Hepatic stellate cell (primary cell): ENCODE measurements at places on chromosomes 11 and 22.
A peak's percentile ranks its signal among the peaks of the same experiment; 100 is the strongest.

- DNase-seq: no peak
These were observed 729.4 kb downstream of the OPCML start for GRCh38 chr11:132802947-132803346.

DNA sequence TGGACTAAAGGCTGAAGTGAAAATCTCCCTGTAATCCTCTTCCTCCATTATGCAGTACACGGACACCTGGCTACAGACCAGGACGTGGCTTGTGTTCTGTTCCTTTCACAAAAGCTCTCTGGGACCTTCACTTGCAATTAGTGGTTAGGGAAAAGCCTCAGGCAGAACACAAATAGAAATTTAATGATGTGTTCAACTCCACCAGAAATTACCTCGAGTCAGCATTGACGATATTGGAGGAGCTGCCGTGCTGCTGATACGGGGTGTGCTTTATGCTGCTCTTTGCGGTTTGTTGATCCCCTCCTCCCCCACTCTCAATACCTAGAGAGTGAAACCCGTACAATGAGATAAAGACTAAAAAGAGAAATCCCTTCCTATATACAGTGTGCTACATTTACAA lies 48.9 kb downstream of the POLD3 start:
- DNase-seq: no peak

- no peak for DNase-seq
These were observed 1.9 kb downstream of the CHADL start for GRCh38 chr22:41238570-41239442.

DNA sequence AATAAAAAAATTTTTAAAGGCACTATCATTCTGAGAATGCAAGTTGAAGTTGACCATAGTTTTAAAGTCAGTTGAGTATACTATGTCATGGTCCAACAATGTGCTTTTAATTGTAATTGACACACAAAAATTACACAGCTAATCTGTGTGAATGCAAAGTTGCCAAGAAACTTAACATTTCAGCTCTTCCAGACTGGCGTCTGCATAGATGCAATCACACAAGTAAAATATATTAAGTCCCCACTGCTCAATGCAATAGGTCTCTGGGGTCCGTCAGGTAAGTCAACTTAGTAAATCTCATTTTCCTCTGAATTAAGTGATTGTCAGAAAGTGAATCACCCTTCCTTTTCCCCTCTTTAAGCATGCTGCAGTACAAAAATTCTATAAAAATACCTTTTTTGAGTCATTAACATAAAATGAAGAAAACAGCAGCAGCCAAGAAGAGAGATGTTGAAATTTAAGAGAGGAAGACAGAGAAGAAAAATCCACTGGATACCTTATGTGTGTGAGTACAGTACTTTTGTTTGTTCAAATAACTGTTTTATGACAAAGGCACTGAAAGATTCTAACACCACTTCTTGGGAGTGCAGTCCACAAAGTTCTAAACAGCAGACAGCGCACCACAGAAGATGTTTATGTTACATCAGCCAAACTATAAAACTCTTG lies 5.1 kb downstream of the FZD4 start:
- DNase-seq: no peak

DNA sequence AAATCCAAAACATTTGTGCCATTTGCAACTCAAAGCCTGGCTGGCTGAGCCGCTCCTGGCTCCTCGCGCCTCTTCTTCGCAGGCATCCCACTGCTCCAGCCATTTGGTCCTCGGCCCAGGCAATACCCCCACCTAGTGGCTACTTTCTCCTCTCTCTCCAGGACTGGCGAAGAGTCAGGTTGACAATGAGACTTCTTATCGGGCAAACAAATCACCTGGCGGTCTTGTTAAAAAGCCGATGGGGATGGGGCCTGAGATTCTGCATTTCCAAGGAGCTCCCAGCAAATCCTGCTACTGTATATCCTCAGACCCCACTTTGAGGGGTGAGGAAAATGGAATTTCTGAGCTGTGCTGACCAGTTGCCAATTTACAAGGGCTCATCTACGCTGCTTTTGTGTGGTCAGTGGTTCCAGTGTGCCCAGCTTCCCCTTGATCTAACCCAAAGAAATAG lies 89.0 kb downstream of the ISX start:
- DNase-seq: peak; percentile 63

- no peak for DNase-seq
These were observed 30.0 kb downstream of the LINC01488 start for GRCh38 chr11:69511358-69512055.

GRCh38 chr22:37636186-37636948 lies 3.1 kb upstream of the SH3BP1 start:
- peak; percentile 81 for DNase-seq

- DNase-seq: no peak
These were observed 19.5 kb downstream of the ADAMTS8 start for GRCh38 chr11:130408901-130409300.

- DNase-seq: no peak
These were observed 53.0 kb downstream of the DNAJC24 start for GRCh38 chr11:31422703-31423102.

GRCh38 chr22:37281195-37281594 lies 1.1 kb upstream of the CYTH4 start:
- no peak for DNase-seq

DNA sequence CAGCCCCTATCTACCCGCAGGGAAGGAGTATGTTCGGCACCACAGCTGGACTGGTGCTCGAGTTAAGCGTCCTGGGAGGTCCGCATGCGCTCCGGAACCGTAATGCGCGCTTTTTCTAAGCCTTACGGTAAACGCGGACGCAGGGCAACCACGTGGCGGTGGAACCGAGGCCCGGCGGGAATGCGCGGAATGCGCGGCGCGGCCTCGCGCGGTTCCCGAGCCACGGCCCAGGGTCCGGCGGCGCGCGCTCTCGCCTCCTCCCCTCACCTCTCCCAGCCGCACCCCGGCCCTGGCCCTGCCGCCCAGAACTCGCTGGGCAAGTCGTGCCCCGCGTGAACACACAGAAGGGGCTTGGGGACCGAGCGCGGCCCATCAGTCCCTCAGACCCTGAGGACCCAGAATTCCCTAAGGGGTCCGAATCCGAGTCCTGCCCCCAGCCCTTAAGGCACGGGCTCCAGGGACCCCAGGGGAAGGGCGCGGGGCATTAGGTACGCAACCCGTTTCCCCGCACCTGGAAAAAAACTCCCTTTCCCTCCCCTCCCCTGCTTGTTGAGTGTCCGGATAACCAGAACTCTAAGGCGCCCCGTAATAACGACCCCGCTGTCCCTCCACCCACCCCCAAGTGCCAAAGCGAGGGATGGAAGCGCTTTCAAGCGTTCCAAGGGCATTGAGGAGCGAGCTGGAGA lies 4.3 kb upstream of the CCND1 start:
- peak; percentile 90 for DNase-seq

DNA sequence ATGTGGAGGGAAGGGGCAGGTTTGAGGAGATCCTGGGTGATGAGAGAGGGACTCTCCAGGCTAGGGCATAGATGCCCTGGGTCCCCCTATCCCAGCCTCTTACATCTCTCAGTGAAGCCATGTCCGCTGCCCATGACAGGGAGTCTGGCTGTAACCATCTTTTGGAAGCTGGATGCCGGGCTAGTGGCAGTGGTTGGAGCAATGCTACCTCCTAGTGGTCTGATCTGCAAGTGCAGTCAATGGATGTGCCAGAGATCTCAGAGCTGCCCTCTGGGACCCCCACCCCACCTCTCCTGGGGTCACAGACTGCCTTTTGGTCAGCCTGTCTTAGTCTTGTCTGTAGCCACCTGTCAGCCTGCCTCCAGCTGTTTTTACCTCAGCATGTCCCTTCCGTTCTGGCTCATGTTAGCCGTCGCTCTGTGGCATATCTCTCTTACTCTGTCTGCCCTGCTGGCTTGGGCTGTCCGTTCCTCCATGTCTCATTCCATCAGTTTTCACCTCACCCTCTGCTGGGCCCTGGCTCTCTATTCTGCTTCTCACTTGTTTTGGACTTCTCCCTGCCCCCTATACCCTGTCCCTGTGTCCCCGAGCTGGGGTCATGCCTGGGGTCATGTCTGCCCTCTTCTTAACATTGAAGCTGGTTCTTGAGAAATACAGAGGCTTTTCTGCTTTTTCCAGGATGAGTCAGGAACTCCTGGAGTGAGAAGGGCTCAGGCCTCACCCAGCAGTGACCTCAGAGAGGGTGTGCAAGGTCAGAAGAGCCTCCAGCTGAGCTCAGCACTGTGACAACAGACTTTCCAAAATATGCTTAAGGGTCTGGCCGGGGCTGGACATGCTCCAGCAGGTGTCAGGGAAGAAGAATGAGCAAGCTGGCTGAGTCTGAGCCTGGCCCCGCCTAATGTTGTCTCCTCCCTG lies 52.0 kb upstream of the THY1 start:
- DNase-seq: peak; percentile 77

DNA sequence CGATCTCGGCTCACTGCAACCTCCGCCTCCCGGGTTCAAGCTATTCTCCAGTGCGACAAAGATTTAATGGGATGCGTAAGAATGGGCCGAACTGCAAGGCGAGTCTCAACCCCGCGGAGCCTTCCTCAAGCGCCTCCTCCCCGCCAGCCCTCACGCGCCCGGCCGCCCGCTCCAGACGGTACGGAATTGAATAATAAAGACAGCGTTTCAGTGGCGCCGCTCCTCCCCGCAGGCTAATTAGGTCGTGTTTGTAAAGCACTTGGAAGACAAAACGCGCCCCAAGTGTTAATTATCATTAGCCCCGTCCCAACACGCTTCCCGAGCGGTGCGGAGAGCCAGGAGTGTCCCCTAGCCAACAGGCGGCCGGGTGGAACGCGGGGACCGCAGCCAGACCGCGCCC lies 192.0 kb downstream of the BUD13 start:
- no peak for DNase-seq

DNA sequence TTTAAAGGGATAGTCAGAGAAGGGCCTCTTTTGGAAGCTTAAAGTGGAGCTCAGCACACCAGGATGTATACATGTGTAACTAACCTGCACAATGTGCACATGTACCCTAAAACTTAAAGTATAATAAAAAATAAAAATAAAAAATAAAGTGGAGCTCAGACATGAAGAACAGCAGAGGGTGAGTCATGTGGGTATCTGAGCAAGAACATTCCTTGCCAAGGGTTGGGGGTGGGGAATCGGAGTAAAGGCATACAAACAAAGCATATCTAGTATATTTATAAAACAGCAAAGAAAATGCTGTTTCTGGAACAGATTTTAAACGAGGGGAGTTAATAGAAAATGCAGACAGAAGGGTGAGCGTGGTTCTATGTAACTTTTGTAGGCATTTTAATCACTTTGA lies 562.6 kb upstream of the ANO3 start:
- no peak for DNase-seq

DNA sequence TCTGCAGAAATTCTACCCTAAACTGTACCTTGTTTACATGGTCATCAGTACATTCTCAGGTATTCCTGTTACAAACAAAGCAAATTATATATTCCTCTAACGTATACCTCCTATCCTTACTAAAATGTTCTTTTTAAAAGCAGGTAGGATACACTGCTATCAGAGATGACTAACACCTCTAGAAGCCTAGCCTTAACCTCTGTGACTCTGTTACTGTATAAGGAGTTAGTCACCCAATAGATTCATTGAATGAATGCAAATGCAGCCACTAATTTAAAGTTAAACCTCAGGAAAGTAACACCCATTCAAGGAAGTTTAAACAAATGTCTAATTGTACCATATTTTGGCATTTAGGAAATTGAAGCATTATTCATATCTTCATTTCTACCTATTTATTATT lies 82.2 kb downstream of the FCHSD2 start:
- DNase-seq: no peak

DNA sequence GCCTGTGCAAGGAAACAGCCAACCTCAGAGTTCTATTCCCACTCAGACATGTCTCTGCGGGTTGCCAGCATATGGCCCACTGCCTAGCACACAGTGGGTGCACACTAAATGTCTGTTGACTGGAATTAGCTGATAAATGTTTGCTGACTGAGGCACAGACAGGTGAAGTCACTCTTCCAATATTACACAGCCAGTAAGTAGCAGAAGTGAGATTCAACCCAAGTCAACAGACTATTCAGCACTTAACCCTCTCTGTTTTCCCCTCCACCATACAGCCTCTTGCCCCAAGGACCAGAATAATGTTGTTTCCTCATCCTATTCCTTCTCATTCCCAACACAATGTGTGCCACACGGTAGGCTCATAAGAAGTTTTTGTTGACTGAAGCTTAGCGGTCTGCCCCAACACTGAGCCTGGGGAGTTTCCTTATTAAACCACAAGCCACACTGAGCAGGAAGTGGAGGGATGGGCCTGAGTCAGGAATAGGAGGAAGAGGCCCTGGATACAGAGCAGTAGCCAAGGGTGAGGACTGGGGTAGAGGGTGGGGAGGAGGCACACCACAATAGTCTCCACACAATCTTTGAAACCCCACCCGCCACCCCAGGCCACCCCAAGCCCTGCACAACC lies 15.7 kb upstream of the IL10RA start:
- DNase-seq: no peak

- DNase-seq: no peak
These were observed 94.8 kb upstream of the RTL6 start for GRCh38 chr22:44592824-44593148.

DNA sequence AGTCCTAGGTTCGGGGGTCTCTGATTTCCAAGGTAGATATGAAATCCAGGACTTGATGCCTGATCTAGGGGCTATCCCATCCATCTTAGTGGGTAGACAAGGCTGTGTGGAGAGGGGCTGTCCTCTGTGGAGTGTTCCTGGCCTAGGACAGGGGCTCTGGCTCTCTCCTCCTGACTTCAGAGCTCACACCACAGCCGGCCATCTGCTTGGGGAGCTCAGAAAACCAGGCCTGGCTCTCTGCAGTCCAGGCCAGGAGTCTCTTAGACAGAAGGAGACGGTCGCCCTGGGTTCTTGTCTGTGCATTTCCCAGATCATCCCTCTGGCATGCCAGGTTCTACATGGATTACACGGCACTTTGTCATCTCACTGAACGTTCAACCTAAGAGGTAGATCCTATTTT lies 17.9 kb downstream of the TUB start:
- DNase-seq: no peak

DNA sequence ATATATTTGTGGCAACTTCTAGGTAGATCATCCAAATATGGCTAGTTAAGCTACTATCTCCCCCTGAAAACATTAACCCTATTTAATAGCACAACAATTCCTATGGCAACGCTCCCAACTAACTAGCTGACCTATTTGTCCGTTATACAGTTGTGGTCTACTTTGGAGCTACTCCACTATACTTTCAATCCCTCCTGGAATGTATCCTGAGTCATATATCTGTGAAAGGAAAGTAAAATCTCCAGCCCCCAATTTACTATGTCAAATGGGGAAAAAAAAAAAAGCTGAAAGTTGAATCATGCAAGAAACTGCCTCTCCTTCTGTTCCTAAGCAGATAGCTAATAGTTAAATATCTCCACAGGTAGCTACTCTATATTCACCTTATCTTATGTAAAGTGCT lies 128.5 kb downstream of the CD44 start:
- DNase-seq: peak; percentile 63
